ENCODE measurements at places on chromosomes 5 and 9.

GRCh38 chr5:43855452-43855851, 252.5 kb downstream of the NNT start:
- no peak for DNase-seq

DNA sequence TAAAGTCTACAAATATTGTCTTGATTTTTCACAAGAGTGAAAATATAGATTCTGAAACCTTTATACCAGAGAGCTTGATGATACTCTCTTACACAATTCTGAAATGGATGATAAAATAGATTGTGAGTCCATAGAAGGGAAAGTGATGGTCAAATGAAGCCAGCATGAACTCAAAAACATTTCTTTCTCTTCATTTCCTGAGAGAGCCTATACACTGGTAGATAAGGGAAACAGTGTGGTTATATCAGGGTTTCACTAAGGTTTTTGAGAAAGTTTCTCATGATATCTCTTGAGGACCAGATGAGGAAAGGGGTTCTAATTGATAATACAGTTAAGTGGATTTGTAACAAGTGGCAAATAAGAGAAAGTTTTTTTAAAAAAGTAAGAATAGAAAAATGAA, 254.1 kb downstream of the PJA2 start:
- DNase-seq, result no peak

GRCh38 chr5:81316571-81316970, 15.2 kb downstream of the ZCCHC9 start:
- DNase-seq, result no peak

DNA sequence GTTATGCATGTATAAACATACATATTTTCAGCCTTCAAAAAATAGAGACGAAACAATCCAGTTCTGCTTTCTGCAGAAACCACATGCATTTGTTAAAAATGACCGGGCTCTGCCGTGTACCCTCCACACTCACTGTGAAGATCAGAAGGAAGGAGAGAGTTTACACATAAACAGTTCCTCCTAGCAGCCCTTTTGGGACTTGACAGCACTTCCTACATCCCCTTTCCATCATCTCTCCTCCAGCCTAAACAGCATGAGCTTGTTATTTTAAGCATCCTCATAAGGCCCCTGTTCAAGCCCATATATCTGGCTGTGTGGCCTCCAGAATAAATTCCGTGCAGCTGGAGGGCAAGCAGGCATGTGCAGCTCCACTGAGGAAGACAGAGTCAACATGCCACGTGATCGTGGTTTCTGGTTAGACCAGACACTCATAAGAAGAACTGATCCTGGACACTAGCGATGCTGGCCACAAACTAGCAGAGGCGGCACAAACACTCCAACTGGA, 42.2 kb downstream of the NIPAL4 start:
- no peak for DNase-seq

GRCh38 chr5:64229163-64229774, 63.6 kb downstream of the RNF180 start:
- DNase-seq, result no peak

- DNase-seq, result no peak
These were observed 113.8 kb downstream of the TMEM161B start for GRCh38 chr5:88154891-88155290.

- no peak for DNase-seq
These were observed 353.5 kb downstream of the FBXL17 start for GRCh38 chr5:108028412-108028811.

GRCh38 chr9:133356391-133357091, at the start of the genes SURF1 and SURF2:
Gene SURF1 (minus strand): TSS chr9:133356487. CDS start chr9:133356453, 34 bp downstream.
Gene SURF2 (plus strand): TSS chr9:133356550. CDS start chr9:133356593, 43 bp downstream.
- DNase-seq, result peak; percentile 93

- DNase-seq, result peak; percentile 55
These were observed 59.1 kb upstream of the IER5L start for GRCh38 chr9:129237164-129237611.

DNA sequence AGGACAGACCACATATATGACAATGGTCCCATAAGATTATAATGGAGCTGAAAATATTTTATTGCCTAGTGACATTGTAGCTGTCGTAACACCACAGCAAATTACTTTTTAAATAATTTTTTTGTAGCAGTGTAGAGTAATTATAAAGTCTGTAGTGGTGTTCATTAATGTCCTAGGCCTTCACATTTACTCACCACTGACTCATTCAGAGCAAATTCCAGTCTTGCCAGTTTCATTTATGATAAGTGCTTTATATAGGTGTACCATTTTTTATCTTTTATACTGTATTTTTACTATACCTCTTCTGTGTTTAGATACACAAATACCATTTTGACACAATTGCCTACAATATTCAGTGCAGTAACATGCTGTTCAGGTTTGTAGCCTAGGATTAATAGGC, 67.6 kb downstream of the TLE4 start:
- no peak for DNase-seq

DNA sequence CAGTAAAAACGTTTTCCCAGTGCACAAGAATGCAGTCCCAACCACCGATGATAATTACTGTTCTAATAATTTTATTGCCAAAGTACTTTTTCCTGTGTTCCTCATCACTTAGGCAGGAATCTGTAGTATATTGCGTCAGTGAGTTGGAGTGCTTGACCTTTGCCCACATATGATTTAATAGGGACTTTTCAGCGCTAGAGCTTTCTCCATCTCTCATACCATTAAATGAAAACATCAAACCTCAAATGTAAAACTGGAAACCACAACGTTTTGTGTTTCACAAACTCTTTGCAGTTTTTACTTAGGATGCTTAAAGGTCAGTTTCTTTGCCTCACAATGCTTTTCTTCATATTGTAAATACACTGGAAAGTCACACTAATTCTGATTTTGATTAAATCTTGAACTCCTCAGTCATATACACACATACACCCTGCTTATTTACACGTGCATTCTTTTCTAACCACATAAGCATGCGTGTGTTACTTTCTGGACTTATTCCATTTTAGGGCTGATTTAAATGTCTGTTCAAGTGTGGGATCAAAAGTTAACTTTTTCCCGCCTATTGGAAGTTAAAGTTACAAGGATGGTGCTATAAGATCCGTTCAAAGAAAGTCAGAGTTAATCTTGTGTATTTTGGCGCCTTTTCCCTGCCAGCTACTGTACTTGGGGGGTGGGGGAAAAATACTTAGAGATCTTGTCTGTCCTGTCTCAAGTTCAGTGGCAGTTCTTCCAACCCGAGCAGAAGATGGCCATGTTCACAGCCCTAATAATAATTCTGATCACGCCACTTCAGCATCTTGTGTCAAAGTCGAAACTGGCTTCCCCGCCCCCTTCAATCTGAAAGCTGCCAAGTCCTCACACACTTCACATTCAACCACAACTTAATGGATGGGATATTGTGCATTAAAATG, 6.6 kb upstream of the NFIB start:
- DNase-seq, result no peak

DNA sequence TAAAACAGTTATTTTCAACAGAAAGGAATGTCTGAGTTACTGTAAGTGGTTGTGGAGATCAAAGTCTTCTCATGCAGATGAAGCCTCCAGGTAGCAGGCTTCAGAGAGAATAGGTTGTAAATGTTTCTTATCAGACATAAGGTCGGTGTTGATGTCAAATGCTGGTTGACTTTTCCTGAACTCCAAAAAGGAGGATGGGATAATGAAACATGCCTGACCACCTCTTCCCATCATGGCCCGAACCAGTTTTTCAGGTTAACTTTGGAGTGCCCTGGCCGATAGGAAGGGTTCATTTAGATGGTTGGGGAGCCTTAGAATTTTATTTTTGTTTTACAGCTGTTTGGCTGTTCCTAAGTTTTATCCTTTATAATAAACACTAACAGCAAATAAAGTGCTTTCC, 478.4 kb downstream of the ACTL7B start:
- no peak for DNase-seq

- no peak for DNase-seq
These were observed 4.7 kb downstream of the GNAQ start for GRCh38 chr9:78026947-78027346.

DNA sequence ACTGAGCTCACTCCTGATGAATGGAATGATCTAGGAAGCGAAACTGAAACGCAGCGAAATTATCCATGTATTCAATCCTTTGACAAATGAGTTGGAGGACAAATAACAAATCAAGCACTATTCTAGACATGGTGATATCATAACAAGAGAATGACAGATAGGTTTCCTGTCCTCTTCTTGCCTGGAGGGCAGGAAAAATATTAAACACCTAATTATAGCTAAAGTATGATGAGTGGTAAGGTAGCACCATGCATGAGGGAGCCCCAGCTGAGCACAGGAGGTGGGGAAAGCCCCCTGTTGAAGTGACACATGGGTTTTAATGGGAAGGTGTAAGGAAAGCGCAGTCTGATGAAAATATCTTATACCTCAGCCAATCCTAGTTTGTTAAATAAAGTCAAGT, 225.2 kb downstream of the NPR3 start:
- DNase-seq, result no peak

DNA sequence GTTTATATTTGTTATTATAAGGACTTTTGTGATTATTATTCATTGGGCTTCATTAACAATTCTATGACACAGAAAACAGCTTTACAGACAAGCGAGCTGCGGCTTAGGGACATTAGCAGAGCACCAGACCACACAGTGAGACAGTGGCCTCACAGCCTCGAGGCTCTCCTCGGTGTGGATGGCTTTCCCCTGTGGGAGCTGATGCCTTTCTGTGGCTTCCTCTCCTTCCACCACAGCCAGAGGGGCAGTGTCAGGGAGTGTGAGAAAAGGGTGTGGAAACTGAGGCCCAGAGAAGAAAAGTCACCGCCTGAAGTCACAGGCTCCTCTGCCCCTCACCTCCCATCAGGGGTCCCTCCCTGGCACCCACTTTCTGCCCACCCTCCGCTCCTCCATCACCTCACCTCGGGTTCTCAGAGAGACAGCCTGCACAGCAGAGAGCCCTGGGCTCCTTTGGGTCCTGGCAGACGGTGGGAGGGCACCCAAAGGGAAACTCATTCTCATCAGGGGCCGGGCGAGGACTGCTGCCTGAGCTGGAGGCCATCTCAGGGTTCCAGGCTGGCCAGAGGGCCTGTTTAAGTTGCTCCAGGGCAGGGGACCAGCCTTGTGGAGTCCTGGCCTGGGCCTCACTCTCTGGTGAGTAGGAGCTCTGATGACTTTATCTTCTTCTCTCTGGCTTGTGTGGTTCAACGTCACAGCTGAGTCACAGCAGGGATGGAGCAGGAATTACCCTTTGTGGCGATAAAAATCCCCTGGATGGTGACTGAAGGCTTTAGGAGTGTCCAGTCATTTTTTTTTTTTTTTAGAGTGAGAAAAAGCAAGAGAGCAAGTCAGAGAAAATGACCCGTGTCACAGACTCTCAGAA, 830 bp downstream of the TRAF1 start:
- DNase-seq, result peak; percentile 74

DNA sequence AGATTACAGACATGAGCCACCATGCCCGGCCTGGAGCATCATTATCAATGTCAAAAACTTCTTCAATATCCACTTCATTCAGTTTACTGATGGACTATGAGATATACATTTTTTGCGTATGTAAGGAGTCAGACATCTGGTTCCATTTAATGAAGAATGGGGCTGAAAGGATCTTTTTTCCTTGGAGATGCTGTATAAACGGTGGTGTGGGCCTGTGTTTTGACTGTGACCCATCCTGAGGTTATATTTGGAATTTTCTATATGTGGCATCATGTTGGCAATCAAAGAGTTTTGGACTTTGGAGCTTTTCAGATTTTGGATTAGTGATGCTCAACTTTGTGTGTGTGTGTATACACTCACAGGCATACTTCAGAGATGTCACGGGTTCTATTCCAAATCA, 85.7 kb upstream of the FBXL17 start:
- DNase-seq, result no peak

DNA sequence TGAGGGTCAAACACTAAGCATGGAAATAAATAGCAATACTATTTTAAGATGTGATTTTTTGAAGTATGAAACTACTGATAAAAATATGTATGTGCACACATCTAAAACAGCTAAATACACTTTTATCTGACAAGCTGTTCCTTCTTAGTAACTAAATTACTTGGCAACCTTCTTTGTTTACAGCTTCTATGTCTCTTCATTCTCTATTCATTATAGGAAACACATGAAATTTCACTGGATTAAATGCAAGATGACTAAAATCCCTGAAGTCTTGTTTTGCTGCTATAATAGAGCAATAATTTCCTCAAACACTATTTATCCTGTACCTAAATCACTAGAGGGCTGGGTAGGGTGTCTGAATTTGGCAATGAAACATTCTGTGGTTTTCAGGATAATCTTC, 11.7 kb downstream of the RICTOR start:
- no peak for DNase-seq

GRCh38 chr5:131265311-131265803, 1.5 kb downstream of the CDC42SE2 start:
- DNase-seq, result no peak

- no peak for DNase-seq
These were observed 9.8 kb upstream of the SUSD1 start for GRCh38 chr9:112184946-112185345.

GRCh38 chr9:97794666-97795065, 58.4 kb upstream of the FOXE1 start:
- DNase-seq, result no peak

DNA sequence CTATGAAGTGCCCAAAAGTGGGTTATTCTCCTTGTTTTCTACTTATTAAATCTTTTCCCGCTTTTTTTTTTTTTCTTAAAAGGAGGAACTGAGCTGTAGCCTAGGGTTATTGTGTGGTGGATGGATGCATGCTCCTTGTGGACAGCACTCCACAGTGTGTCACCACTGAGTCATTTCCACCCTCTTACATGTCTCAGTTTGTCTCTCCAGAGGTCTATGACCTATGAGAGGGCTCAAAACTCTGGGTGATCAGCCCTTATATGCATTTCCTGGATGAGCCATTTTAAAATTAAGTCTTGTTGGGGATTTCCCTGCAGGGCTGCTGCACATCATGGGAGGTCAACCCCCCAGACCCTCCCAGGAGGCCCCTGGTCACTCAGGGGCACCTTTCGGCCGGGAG, 102.2 kb upstream of the MOCS2 start:
- DNase-seq, result no peak

DNA sequence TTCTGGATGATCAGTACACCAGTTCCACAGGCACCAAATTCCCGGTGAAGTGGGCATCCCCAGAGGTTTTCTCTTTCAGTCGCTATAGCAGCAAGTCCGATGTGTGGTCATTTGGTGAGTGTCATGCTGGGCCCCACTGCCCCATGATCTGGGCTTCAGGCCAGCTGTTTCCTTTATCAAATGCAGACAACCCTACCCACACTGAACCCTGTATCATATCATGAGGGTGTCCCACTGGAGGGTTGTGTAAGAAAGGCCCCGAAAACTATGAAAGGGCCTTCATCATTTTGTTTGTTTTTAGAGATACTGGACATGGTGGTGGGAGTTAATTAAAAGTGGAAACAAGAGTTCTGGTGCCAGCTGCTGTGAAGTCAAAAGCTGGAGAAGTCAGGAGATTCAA, 20.0 kb upstream of the CYFIP2 start:
- DNase-seq, result no peak

DNA sequence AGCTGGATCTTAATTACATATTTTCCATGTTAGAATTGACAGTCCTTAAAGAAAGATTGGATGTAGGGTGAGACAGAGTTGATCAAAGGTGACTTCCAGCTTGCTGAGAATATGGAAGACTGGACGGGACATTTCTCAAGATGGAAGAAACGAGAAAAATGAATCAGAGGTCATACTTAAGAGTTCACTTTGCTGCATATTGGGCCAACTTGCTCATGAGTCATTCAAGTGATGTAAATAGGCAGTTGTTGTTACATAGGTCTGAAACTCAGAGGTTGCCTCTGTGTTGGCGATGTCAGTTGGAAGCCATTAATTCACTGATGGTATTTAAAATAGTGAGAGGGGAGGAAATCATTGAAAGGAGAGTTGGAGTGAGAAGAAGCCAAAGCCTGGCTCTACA, 132.8 kb downstream of the CD180 start:
- DNase-seq, result no peak

GRCh38 chr5:24535646-24536045, 109.1 kb downstream of the CDH10 start:
- no peak for DNase-seq

- no peak for DNase-seq
These were observed 289.3 kb downstream of the KIAA0825 start for GRCh38 chr5:94329115-94329514.

Data from stimulated activated CD4-positive, alpha-beta T cell treated with anti-CD3 and anti-CD28 coated beads, Interleukin-12 subunit alpha, Interleukin-12 subunit beta, amount 100 ng/mL, for 4 hours (primary cell).